ENCODE measurements at places on chromosomes 3 and 15.

GRCh38 chr15:90209591-90209990 is 8.5 kb downstream of the SEMA4B start:
- no peak for DNase-seq

- no peak for DNase-seq
These were observed 78.4 kb downstream of the PLSCR2 start for GRCh38 chr3:146390957-146391356.

DNA sequence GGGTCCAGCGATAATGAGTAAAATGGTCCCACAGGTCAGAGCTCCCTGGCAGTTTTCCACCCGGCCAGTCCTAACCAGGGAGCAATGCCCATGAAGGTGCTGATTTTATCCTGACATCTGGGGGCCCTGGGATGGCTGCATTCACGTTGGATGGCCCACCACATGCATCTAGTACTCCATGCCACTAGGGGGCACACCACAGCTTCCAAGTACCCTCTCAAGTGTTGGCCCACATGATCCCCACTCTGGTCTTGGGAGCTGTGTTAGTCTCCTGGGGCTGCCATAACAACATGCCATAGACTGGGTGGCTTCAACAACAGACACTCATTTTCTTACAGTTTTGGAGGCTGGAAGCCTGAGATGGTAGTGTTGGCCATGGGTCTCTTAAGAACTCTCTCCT is 225.5 kb downstream of the SLCO3A1 start:
- DNase-seq = no peak

- no peak for DNase-seq
These were observed 41.6 kb downstream of the SH3BP5 start for GRCh38 chr3:15290736-15291135.

DNA sequence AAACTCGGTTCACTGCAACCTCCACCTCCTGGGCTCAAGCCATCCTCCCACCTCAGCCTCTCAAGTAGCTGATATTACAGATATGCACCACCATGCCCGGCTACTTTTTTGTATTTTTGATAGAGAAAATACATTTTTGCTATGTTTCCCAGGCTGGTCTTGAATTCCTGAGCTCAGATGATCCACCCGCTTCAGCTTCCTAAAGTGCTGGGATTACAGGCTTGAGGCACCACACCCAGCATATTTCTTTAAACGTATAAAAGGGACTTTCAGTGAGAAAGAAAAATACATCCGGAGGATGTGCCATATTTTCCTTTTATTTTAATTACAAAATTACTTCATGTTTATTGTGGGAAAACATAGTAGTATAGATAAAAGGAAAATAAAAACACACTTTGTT is 55.2 kb downstream of the RPL39L start:
- no peak for DNase-seq

- no peak for DNase-seq
These were observed 25.8 kb upstream of the LRRFIP2 start for GRCh38 chr3:37200141-37200540.

All from HS-27A (cell line).